GM13977 (cell line): ENCODE measurements at places on chromosomes 2 and 18.

GRCh38 chr18:58355243-58355642, 273.6 kb downstream of the ALPK2 start:
- no peak for DNase-seq

DNA sequence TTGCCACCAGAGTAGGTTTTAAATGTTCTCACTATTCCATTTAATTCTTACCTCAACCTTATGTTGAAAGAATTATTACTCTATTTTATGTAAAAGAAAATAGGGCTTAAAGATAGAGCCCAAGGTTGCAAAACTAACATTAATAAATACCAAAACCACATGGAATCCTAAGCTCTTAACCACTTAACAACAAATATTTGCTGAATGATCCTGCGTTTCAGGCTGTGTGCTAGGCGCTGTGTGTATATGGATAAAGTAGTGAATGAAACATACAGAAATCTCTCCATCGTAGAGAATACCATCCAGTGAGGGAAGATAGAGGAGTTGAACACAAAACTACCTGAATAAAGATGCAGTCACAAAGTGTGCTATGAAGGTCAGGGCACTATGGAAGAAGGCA, 485.1 kb downstream of the THSD7B start:
- DNase-seq = no peak

DNA sequence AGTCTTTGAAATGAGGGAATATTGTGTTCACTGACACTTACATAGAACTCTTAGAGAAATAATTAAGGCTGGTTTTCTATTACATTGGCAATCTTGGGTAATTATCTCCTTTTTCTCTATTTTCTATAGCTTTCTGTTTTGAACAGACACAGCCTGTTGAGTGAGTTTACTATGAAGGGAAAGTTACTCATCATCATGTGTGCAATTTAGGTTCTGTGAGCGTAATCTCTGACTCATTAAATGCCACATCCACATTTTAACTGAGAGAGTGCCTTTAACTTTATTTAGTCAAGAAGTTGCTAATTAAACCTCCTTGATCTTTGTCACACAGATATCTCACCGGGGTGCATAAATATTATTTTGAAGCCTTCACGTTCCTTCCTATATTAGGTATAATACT, 174.0 kb upstream of the SLC8A1 start:
- DNase-seq = no peak

DNA sequence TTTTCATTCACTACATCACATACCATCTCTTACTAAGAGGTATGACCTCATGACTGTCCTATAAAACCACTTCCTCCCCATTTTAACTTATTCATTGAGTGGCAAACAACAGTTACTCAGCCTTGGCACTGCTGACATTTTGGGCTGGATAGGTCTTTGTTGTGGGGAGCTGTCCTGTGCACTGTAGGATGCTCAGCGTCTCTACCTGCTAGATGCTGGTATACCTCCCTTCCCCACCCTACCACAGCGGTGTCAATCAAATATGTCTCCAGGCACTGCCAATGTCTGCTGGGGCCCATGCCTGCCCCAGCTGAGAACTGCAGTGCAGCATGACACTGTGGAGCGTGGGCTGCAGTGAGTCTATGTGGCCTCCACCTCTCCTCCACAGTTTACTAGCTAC, 76.3 kb upstream of the MGAT4A start:
- DNase-seq = no peak

DNA sequence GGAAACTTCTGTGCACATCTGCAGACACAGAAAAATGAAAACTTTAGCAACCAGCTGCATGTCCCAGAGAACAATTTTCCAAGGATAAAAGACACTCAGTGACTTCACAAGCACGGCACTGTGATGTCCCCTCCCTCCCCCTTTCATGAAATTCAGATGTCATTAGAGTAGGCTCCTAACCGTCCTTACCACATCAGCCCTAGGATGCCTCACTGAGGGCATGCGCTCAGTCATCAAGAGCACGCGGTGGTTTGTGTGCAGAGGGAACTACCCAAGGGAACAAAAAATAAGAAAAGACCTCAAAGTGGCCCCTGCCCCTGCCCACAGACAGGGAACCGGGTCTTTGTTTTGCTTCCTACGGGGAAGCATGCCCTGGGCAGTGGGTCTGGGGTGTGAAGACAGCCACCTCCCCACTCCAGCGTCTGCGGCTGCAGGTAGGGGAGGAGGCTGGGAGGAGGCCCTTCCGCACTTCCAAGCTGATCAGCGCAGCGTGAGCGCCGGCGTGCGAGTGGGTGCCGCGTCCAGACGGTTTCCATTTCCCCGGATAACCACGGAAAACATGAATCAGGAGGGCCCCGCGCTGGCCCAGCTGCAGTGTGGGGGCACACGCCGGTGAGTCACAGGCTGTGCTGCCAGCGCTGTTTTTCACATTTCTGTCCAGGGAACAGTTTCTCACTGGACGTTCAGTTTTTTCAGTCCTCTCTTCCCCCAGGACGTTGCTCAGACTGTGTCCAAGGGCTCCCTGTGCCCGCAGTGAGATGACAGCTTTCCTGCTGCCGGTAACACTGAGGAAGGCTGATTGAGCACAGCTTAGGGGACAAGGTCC, 70.6 kb downstream of the COPS8 start:
- no peak for DNase-seq

GRCh38 chr18:11497585-11497984, 111.8 kb upstream of the SLC35G4 start:
- no peak for DNase-seq

- no peak for DNase-seq
These were observed 142.7 kb downstream of the ADCYAP1 start for GRCh38 chr18:1047406-1047805.

DNA sequence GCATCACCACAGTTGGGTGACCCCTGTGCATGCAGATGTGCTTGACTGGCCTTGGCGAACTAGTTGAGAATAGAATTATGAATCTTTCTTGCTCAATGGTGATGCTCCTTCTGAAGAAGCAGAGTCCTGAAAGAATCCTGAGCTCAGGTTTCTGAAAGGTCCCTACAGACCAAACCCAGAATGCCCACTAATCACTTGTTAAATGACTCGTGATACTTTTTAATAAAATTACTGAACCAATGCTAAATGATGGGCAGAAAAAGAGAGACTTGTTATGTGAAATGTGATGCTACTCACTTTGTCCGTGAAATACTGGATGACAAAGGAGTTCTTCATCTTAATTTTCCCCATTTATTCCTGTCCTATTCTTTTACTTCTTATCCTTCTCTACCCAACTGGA, 263.5 kb upstream of the LRRTM1 start:
- no peak for DNase-seq

DNA sequence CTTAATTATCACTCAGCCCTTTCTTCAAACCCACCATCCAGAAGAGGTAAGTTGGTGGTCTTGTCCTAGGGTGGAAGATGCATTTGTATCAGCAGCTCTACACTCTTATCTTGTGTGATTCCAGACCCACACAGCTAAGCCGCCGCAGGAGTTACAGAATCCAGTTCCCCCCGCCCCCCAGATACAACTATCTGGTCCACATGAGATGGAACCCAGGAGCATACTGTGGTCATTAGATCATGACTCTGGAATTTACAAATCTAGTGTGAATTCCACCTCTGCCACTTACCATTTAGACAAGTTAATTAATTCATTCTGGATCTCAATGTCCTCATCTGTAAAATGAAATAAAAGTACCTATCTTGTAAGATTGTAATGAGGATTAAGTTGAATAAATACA, 486.4 kb downstream of the BCL11A start:
- no peak for DNase-seq

- no peak for DNase-seq
These were observed 62.9 kb downstream of the EFR3B start for GRCh38 chr2:25104736-25105135.

- peak; percentile 74 for DNase-seq
These were observed 149.2 kb downstream of the FAM210A start for GRCh38 chr18:13577091-13577697.

DNA sequence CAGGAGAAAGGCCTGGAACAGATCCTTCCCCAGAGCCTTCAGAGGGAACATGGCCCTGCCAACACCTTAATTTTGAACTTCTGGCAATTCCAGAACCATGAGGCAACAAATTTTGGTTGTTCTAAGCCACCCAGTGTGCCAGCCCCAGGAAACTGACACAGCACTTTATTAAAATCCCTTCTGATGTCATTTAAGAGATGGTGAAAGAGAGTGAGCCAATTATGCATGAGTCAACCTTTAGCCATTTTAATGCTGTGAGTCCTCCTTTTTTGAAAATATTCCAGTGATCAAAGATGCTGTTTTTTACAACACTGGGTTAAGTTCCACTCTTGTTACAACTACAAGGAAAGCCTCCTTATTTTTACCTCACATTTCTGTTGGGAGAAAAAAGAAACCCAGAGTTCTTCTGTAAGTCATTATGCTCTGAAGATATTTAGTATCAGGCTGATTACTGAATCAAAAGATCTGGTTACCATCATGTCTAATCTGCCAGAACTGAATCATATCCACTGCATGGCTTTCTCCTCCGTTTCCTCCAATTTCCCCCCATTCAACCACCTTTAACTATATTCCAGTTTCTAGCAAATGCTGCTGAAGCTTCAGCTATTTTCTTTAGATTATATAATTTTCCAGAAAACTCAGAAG, 235.4 kb downstream of the TXNL1 start:
- DNase-seq = no peak

DNA sequence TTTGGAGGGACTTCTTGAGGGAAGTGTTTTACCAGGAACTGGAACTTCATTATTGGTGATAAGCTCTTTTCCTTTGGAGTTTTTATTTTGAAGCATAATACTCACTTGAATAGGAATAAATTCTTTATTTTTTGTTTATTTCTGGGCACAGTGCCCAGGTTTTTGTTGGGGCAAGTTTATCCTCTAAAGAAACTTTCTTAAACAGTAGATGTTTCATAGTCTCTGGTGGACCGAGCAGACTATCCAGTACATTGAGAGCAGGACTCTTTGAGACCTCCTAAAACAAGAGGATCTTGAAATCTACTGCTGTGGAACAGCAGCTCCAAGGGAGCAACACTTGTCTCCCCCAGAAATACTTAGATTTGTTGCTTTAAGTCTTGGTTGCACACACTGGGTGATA, 109.4 kb downstream of the PARD3B start:
- DNase-seq = no peak

DNA sequence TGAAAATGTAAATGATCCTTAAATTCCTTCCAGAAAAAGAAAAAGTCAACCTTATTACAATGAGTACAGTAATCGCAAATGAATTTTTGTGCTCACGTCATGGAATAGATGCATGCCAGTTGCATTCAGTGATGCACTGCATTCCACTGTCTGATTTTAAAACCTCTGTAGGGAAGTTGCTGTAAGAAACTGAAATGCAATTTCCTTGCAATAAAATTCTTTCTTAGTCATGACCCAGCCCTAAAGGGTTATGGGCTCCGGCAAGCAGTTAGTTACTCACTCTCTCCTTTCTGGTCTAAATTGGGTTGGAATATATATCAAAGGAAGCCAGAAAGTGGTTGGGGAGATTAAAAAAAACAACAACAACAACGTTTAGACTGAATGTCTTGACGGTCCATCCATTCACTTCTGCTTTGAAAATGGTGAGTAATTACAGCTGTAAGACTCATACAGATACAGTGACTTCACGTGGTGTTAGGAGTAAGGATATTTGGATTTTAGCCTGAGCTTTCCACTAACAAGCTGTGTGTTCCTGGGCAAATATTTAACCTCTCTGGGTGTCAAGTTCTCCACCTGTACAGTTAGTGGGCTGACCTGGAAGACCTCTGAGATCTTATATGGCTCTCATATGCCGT, 8.6 kb upstream of the RND3 start:
- no peak for DNase-seq

- no peak for DNase-seq
These were observed 515.3 kb upstream of the MEX3C start for GRCh38 chr18:51712821-51713220.

DNA sequence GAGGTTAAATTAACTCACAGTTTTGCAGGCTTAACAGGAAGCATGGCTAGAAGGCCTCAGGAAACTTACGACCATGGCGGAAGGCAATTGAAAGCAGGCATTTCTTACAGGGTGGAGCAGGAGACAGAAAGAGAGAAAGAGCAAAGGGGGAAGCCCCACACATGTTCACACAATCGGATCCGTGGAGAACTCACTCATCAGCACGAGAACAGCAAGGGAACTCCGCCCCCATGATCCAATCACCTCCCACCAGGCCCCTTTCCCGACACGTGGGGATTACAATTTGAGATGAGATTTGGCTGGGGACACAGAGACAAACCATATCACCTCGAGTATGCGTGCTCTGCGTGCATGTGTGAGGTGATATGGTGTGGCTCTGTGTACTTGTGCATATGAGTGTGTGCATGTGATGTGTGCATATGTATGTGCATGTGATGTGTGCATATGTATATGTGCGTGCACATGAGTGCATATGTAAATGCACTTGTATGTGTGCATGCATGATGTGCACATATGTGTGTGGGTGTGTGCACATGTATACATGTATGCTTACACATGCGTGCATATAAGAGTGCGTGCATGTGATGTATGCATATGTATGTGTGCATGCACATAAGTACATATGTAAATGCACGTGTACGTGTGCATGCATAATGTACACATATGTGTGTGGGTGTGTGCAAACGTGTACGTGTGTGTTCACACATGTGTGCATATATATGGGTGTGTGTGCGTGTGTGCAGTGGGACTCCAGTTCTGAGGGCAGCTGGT, 108.7 kb upstream of the HDAC4 start:
- DNase-seq = no peak

DNA sequence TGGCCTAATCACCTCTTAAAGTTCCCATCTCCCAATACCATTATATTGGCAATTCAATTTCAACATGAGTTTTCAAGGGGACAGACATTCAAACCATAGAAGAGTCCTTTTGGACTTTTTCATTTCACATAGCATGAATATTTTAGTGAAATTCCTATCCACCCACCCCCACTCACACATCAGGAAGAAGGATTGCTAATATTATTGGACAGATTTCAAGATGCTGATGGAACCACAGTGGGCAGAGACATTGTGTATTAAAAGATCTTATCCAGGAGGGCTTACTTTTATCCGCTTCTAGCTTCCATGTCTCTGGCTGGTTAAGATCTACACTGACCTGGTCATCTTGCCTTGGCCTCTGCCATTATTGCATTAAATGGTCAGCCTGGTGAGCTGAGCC, 297.4 kb upstream of the ACVR2A start:
- no peak for DNase-seq

- DNase-seq = no peak
These were observed 13.5 kb upstream of the COLEC12 start for GRCh38 chr18:513826-514530.

DNA sequence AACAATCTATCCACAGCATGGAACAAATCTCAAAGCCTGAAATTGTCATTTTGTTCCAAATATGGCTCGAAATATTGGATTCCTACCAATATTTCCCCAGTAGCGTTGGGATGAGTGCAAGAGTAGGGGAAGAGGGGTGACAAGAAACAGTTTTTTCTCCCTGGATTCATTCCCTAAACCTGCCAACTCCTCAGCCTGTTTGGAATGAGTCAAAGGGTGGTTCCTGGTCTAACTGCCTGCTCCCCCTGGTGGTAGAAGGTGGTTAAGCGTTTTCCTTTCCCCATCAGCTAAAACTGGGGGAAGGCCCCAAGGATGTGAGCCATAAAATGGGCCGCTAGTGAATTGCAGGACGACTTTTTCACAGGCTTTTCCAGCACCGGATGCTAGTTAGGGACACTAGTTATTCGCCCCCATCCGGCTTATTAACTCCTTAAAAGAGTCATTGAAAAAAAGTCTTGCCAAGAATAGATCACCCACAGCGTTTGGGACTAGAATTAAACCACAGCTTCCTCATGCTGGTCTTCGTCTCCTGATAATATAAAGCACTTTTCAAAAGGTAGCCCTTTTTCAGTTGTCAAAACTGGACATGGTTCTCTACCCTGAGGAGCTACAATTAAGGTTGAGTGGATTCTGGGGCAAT, 72.5 kb downstream of the DHRS9 start:
- peak; percentile 27 for DNase-seq

- no peak for DNase-seq
These were observed 12.9 kb downstream of the PTPN18 start for GRCh38 chr2:130368786-130369185.
